ENCODE measurements at places on chromosomes 16 and 17.

DNA sequence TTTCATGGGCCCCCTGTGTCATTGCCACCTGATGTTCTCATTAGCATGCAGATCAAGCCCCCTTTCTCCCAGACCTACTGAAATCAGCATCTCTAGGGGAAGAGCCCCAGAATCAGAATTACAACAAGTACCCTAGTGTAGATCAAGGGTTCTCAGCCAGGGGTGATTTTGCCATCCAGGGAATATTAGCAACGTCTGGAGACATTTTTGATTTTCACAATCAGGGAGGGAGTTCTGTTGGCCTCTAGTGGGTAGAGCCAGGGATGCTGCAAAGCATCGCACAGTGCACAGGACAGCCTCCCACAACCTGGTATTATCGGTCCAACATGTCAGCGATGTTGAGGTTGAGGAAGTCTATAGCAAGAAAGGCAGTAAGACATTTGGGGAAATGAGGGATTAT, 7.3 kb downstream of the AMZ2 start:
- no peak for DNase-seq

- peak; percentile 66 for DNase-seq
Measured at GRCh38 chr16:21156767-21157467, 1.6 kb upstream of the LDAF1 start.

DNA sequence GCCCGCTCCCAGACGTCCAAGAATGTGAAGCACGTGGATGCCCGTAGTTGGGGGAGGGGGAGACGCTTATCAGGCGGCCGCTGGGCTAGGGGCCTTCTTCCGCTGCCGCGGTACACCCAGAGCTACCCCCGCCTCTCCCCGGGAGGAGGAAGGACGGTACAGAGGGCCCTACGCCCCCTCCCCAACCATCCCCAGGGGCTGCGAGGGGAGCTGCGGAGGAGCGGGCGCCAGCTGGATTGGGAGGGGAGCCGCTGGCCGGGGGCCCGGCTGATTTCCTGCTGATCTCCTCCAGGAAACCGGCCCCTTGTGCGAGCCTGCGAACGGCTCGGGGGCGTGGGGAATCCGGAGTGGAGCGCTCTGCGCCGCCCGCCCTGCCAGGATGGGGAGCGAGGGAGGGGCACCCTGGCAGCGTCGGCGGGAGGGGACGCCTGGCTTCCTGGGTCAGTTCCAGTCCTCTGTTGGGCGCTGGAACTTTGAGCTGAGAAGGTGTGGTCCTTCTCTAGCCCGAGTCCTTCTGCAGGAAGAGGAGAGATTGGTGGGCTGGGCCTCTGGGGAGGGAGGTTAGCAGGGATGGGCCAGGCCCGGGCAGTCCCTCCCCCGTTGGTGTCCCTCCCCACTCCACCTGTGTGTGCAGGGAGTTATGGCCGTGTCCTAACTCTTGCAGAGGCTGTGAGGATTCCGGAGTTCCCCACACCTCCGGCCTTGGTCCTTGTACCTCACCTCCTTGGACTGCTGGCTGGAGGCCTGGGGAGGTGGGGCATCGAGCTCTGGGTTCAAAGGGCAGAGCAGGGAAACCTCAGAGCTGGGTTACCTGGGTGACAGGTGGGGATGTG, 19.2 kb downstream of the GJD3 start:
- peak; percentile 79 for DNase-seq

DNA sequence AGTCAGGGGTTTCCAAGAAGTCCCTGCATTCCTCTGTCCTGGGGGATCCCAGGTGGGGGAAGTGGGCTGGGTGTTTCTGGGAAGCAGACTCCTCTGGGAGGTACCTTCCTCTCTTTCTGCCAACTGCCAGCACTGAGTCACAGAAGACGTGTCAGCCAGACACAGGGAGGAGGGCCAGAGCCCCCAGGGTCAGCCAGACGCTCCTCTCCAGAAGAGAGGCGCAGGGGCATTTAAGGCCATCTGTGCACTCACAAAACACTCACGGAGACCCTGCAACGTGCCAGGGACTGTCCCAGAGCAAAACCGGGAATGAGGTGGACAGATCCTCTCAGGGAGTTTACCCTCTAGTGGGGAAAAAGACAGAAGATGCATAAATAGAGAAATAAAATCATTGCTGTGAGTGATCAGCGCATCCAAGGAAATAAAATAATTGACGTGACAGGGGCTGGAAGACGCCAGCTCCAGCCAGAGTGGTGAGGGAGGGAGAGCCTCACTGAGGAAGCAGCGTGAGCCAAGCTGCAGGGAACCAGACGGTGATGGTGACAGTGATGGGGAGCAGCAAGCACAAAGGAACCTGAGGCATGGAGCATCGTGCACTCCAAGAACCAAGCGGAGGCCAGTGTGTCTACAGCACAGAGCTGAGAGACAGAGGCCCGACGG, 105.4 kb downstream of the ZNF423 start:
- DNase-seq, result no peak

DNA sequence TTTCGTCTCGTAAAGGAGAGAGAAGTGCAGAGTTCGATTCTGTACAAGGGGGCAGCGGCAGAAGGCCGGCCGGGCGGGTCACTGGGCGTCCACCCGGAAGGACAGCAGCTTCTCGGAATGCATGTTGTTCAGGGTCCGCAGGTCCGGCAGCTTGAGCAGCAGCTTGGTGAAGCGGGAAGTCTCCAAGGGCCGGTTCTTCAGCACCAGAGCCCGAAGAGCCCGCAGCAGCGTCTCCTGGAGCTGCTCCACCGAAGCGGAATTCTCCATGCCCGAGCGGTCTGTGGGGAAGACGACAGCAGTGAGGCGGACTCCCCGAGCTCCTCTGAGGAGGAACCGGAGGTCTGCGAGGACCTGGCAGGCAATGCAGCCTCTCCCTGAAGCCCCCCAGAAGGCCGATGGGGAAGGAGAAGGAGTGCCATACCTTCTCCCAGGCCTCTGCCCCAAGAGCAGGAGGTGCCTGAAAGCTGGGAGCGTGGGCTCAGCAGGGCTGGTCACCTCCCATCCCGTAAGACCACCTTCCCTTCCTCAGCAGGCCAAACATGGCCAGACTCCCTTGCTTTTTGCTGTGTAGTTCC, 7.3 kb downstream of the NR1D1 start:
- DNase-seq, result no peak

DNA sequence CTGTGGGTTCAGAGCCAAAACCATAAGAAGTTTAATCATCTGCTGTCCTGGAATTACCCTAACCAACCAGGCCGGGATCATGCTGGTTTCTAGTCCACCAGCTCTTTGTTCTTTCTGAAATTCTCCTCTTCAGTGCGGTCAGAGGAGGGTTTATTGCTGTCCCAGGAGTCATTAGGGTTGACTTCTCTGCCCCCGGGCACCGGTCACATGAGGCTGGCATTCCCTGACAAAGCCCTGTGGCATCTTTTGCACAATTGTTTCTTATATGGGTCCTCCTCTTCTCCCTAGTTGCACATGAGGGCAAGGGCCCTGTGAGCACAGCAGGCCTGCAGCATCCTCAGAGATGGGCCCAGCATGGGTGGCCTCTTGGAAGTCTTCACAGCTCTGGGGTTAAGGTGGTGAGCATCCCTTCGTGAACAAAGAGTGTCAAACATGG, 243.9 kb downstream of the IRF8 start:
- DNase-seq, result no peak

DNA sequence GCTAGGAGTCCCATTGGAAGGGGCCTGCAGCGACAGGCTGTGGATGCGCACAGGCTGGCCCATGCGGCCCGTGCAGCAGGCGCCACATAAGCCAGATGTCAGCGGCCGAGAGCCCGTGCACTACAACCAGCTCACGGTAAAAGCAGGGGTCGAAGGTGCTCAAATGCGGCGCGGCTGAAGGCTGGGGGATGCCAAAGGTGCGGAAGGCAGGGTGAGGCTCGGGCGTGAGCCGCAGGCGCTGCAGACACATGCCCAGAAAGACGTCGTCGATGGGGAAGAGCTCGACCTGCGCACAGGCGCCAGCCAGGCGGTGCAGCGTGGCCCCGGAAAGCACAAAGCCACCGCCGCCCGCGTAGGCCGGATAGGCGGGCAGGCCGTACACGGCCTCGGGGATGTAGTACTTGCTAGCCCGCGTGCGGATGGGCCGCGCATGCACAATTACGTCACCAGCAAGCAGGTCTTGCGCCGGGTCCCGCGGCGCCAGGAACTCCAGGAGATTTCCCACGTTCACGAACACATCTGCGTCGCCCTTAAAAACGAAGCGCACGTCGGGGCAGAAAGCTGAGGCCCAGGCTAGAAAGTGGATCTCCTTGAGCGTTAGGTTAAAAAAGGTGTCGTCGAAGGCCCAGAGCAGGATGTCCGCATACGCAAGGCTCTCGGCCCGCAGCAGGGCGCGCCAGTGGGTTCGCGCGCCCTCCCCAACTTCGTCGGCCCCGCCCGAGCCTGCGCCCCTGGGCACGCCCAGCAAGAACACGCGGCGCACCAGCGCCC, 1.3 kb downstream of the B3GNT9 start:
- no peak for DNase-seq

- no peak for DNase-seq
Measured at GRCh38 chr17:43444223-43445008, 39.4 kb upstream of the DHX8 start.

GRCh38 chr17:76612977-76613851, 27.6 kb upstream of the ST6GALNAC2 start:
- no peak for DNase-seq

GRCh38 chr17:79183293-79184158, 108.9 kb downstream of the ENGASE start:
- DNase-seq, result no peak

DNA sequence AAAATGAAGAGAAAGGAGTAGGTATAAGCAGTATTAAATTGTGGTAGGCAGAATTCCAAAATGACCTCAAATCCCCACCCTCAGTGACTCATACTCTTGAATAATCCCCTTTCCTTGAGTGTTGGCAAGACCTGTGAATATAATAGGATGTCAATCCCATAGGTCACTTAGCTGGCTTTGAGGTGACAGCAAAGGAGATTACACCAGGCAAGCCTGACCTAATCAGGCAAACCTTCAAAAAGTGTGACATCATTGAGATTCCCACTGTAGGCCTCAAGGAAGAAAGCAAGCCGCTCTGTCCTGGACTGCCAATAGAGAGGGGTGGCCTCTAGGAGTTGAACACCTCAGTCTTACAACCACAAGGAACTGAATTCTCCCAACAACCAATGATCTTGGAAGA, 535.2 kb downstream of the RBFOX1 start:
- no peak for DNase-seq

DNA sequence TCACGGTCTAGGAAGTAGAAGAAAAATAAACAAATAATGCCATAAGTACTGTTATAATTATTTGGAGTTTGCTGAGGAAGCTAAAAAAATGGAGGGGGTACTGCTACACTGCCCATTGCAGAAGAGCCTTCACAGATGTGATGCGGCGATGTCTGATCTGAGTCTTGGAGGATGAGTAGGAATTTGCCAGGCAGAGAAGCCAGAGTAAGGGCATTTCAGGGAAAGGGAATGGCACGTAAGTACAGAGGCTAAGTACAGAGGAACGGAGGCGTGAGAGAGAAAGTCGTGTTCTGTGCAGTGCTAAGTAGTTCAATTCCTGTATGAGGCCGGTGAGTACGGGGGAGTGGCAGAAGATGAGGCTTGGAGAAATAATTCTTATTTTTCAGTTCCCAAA, 741 bp upstream of the GRB2 start:
- DNase-seq, result peak; percentile 14

DNA sequence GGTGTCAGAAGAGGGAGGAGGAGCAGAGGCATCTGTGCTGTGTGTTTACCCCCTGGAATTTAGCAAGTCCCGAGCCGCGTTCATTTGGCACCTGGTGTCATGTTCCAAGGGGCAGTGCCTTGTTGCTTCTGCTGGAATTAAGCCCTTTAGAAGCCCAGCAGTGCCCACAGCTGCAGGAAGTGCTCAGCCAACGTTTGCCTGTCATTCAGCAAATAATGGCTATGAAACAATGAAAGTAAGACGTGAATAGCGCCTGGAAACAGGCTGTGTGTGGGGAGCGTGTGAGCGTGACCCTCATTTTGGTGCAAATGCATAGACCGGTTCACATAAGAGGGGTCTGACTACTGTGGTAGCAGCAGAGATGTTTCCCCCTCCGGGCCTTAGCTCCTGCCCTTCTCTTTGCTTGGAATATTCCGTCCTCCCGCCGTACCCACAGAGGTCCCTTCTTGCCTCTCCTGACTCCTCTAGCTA, 5.8 kb upstream of the ATP2C2 start:
- no peak for DNase-seq

- DNase-seq, result no peak
Measured at GRCh38 chr16:85483424-85483823, 129.7 kb upstream of the GSE1 start.

GRCh38 chr17:55830699-55831471, 80.0 kb downstream of the PCTP start:
- DNase-seq, result no peak

DNA sequence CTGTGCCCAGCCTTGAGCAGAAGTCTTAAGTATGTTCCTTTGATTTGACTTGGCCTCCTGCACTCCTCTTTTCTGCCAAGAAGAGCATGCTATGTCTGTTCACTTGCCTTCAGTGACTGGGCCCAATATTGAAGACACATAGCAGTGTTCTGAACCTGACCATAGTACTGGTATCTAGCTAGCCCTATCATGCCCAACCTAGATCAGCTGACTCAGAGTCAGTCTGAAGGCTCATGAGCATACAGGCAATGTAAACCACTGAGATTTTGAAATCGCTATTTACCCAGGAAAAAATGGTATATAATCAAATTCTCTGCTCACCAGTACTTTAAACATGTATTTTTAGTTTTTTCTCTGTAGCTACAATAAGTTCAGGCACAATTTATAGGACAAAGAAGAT, 129.4 kb downstream of the TANC2 start:
- no peak for DNase-seq

DNA sequence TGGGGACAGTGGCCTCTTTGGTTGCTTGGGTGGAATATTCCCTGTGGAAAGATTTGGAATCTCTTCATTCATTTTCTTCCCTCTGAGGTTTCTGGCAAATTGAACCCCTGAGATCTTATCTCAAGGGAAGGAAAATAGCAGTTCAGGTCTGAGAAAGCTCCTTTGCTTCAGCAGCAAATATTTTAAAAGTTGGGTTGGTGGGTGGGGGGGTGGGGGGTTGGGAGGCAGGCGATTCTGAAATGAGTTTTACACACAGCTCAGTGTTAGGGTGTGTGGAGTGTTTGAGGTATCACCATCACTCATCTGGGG, 6.8 kb downstream of the TBX2 start:
- DNase-seq, result no peak

- no peak for DNase-seq
Measured at GRCh38 chr17:20206068-20206467, 196.9 kb downstream of the SPECC1 start.

- peak; percentile 36 for DNase-seq
Measured at GRCh38 chr16:82603784-82604411, 22.9 kb upstream of the CDH13 start.

GRCh38 chr17:80386341-80386740, 28.6 kb upstream of the ENDOV start:
- DNase-seq, result no peak

GRCh38 chr16:56667581-56668571, at the start of gene MT1G:
Gene MT1G, minus strand, starts transcription at chr16:56668065. Its CDS starts 72 bp downstream, at chr16:56667993.
- no peak for DNase-seq

GRCh38 chr17:75612906-75613626, 20.2 kb upstream of the SMIM5 start:
- DNase-seq, result no peak

DNA sequence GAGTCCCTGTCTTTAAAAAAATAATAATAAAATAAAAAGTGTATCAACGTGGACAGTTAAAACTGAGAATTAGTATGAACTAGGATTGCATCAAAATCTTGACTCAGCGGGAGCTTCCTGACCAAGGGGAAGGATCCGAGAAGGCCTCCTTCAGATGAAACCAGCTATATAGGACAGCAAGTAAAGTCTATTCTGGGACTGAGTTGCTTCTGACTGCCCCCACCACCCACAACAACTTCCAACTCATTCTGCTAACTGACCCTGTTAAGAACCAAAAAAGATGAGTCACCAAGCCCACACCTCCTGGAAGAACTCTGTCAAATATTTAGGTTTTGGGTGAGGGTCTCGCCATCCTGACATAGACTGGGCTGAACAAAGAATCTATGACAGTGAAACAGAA, 24.9 kb downstream of the MPP3 start:
- no peak for DNase-seq
